Stimulated activated CD8-positive, alpha-beta memory T cell treated with anti-CD3 and anti-CD28 coated beads, Interleukin-2, amount 100 ng/mL, for 1 hour (primary cell): ENCODE measurements at places on chromosomes 5 and 9.

GRCh38 chr5:68242743-68243142 is 27.2 kb downstream of the PIK3R1 start:
- DNase-seq = no peak

GRCh38 chr9:122256206-122256605 is 8.4 kb downstream of the RBM18 start:
- no peak for DNase-seq

DNA sequence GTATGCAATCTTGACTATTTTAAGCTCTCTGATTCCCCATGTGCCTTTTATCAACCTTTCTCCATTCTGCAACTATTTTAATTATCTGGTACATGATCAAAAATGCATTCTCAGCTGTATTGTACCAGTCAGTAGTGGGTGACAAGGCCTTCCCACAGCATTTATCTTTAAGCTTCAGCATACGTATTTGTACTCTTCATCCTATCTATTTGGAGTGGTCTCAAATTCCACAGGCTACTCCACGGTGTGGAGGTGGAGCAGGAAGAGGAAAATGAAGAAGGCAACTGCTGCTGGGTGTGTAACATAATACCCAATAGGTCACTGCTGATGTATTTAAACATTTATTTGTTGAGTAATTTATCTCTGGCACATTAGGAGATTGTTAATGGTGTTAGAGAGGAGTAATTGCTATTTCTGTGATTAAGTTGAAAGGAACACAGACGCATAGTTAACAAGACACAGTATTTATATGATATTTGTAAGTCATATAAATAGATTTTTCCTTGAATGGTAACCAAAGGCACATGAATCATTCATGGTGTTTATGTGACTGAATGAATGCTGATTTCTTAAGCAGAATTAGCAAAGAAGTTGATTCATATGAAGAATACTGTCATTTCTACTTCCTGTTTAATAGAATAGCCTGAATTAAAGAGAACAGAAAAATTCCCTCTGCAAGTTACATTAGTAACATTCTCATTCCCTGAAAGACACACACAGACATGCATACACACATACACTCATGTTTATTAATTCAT is 153.8 kb upstream of the NR3C1 start:
- no peak for DNase-seq

- no peak for DNase-seq
These were observed 9.3 kb upstream of the PTPN3 start for GRCh38 chr9:109507421-109507838.

GRCh38 chr9:34716711-34717110 is 6.8 kb upstream of the CCL21 start:
- DNase-seq = no peak

GRCh38 chr5:12322042-12322441 is 417.8 kb upstream of the CTNND2 start:
- DNase-seq = no peak

DNA sequence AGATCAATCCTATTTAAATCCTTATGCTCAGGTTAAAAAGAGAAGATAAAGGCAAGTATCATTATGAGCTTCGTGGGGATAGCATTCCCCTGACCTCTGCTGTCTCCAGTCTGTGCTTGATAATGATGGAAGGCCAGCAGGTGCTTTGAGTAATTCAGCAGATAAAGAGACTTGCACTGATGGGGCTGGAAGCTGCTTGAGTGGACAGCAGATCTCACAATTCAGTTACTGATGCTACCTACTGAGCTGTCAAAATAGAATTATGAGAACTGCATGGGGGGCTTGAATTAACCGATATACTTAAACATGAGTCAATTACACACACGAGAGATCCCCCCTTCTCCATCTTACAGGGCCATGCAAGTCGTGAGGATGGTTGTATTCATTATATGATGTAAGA is 107.7 kb upstream of the GPR151 start:
- DNase-seq = no peak

- no peak for DNase-seq
These were observed 97.6 kb downstream of the FRMD3 start for GRCh38 chr9:83440641-83441040.

DNA sequence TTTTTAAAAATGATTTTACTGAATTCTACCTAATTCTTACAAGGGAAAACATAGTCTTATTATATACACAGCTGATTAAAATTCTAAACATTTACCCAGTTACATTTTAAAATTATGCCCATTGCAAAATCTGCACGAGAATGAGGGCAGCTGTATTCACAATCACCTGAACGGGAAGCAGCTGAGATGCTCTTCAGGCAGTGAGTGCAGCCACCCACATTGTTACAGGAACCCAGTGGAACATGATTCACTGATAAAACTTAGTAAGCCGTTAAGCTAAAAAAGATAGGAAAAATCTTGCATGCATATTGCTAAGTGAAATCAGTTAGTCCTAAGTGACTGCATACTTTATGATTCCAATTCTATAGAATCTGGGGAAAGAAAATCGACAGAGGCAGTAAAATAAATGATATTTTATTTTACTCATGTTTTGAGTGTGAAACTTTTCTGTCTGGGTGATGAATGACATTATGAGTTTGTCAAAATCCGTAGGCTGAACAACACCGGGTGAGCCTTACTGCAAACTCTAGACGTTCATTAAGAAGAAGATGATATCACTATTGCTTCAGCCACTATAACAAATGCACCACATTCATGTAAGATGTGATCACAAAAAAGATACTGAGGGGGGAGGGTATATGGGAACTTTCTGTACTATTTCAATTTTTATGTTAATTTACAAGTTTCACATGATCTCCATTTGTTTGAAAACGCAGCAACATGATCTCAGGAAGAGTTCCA is 39.1 kb upstream of the FLT4 start:
- DNase-seq = no peak

DNA sequence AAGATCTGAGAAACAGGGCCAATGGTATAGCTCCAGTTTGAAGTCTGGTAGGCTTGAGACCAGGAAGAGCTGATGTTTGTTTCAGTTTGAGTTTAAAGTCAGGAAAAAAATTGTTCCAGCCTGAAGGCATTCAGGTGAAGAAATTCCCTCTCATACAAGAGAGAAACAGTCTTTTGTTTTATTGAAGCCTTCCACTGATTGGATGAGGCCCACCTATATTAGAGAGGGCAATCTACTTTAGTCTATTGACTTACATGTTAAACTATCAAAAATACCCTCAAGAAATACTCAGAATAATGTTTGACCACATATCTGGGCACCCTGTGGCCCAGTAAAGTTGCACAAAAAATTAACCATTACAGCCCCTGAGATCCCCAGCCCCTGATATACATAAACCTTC is 5.2 kb upstream of the DEPDC1B start:
- DNase-seq = no peak

- DNase-seq = no peak
These were observed 481.9 kb upstream of the TNC start for GRCh38 chr9:115599898-115600297.

DNA sequence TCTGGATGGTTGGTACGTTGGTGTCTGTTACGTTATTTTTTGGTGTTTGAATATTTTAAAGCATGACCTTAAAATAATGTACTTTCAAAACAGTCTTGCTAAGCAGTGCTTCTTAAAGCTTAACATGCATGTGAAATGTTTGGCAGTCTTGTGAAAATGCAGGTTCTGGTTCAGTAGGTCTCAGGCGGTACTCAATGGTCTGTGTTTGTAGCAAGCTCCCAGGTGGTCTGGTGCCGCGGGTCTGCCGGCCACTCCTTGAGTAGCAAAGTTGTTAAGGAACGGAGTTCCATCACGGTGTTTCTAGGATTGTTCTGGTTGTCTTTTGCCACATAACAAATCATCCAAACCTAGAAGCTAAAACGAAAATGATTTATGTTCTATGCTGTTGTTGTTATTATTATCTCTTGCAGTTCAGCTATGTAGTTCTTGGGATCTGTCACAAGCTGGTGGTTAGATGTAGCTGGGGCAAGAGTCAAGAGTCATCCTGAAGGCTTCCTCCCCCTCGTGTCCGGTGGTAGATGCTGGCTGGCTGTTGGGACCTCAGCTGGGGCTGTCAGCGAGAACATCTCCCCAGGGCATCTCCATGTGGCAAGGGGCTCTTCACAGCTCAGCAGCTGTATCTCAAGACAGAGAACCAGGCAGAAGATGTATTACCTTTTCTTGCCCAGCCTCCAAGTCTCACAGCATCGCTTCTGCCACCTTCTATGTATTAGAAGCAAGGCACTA is 186.8 kb downstream of the PALM2AKAP2 start:
- DNase-seq = no peak

- DNase-seq = peak; percentile 7
These were observed 79.2 kb upstream of the HSPA9 start for GRCh38 chr5:138654281-138654867.

- no peak for DNase-seq
These were observed 276.9 kb downstream of the EFNA5 start for GRCh38 chr5:107393851-107394250.

- DNase-seq = no peak
These were observed 47.8 kb downstream of the C9orf152 start for GRCh38 chr9:110160123-110160522.

DNA sequence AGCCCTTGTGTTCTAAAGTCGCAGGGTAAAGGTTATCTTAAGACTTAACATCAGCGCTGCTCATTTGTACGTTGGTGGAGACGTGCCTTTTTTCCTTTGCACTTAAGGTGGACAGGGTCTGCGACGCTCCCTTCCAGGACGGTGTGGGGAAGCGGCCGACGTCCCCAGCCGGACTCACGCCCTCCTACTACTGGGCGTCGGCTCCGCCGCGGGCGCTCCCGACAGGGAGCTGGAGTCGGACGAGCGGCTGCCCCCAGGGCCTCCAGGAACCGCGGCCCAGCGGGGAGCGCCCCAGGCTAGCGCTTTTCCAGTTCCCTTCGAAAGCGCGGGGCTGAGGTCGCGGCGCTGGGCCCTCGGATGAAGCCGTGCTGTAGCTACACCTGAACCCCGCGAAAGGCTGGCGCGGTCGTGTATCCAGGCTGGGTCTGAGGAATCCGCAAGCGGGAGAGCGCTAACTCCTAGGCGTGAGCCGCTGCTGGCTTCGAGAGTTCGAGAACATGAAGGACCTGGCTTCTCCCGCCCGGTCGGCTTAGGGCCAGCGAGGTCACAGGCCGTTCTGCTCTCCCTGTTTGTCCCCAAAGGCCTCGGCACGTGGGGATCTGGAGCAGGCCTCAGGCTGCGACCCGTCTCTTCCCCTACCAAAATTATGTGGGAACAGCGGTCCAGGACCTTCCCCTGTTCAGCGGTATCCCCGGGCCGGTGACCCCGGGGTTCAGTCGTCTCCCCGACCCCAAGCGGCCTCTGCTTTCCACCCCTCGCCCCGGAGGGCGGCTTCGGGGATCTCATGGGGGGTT is 3.8 kb upstream of the DMRT3 start:
- no peak for DNase-seq

DNA sequence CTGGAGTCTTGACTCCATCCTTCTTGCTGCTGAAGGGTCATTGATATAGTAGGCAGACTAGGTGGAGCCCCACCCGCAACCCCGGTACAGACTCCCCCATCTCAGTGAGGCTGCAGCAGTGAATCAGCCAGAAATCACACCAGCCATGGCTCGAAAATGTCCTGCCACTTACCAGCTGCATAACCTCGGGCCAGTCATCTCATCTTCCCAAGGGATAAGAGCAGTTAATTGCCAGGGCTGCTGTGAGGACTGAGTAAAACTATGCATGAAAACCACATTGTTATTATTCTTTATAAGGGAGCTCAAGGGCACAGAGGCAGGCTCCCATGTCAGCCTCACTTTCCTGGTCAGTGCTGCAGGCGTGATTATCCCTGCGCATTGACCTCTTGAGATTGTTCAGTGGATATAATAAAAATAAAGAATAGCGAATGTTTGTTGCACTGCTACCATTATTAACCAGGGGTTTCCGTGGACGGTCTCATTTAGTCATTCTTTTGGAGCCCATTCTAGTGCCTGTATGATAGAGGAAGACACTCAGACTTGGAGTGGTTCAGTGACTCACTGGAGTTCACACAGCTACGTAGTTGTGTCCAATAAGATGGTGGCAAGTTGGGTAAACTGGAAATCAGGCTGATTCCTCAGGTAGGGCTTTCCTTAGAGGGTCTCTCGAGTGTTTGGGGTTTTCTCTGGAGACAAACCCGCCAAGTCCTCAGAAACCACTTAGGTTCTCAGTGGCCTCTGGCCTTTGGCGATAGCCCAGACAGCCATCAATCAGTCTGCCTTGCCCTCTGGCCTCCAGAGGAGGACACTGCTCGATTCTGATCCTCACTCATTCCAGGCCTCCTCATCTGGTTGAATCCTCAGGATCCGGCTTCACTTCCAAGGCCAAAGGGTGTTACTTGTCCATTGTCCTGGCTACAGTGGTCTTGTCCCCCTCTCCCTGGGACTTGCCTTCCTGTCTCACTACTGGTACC is 39.9 kb downstream of the COL15A1 start:
- no peak for DNase-seq

DNA sequence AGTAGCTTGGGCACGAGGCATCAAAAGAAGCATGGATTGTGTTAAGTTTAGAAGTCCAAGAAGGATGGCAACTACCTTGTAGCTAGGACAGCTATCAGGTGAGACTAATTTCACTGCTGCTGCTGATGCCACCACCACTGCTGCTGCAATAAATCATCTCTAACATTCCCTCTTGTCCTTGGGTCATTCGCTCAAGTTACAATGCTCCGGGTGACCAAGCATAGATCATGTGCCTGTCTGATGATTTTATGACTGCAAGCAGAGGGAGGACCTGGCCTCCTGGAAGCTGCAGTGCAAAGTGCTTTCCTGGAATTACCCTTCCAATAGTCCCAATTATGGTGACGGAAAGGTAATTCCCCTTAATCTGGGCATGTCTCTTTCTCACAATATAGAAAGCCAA is 334.4 kb downstream of the PRELID2 start:
- DNase-seq = no peak

DNA sequence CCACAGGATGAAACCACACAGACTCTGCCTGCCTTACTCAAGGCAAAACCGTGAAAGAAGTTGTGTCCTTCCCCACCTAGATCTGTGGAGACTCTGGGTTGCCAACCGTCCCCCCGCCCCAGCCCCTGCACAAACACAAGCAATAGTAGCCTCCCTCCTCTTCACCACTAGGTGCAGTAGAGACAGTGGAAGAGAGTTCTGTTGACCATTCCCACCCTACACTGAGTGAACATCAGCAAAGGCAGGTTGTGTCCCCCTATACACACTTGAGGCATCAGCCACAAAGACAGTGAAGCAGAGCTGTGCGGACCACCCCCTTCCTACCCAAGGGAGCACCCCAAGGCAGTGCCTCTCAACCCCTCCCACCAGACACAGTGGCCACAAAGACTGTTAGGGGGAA is 223.7 kb upstream of the NFIL3 start:
- DNase-seq = no peak

- no peak for DNase-seq
These were observed 18.4 kb downstream of the LSM11 start for GRCh38 chr5:157761690-157762621.

- no peak for DNase-seq
These were observed 122.9 kb downstream of the BASP1 start for GRCh38 chr5:17340379-17340778.
